ENCODE measurements at places on chromosomes 5 and 9.

DNA sequence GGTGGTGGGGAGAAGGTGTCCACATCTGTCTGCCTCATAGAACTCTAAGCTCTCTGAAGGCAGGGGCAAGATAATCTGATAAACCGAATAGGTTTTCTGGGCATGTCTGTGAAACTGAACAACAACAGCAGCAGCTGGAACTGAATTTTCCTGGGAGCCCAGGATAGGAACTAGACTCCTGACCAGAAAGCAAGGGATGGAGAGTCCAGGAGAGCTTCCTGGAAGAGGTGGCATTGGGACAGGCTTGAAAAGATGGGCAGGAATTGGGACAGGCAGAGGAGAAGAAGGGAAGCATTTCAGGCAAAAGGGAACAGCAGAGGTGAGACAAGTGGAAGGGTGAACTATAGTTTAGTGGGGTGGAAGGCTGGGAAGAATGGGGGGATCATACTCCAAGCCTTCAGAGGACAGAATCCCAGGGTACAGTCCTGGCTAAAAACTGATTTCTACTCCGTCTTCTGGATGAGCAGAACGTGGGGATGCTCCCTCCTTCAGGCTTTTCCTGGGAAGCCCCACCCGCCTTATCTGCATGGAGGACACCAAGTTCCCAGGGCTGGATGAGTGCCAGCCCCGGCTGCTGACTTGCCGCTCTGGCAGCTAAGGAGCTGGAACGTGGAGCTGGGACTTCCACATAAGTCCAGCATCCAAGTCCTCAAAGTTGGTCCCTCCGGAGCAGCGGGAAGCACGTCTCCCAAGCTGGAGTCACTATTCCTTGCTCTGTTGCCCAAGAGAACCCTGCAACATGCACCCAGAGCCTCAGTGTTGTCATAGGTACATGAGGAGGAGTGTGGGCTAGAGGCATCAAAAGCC, 13.9 kb upstream of the KIF12 start:
- DNase-seq = no peak

- DNase-seq = no peak
Measured at GRCh38 chr9:71748280-71748743, 20.0 kb downstream of the CEMIP2 start.

DNA sequence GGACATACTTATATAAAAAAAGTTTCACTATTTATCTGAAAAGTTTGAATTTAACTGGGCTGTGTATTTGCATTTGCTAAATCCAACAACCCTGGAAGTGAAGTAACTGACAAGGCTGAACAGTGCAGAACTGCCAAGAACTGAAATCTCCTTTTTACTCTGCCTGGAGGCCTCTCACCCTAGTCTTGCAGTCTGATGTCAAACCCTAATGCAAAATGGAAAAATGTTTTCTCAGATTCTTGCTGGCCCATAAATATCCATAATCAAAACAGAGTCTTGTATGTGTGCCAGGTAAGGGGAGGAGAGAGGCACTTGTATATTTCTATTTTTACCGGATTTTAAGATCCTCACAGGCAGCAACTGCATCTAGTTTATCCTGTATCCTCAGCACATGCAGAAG, 432.7 kb upstream of the KLF4 start:
- DNase-seq = no peak

- DNase-seq = no peak
Measured at GRCh38 chr9:11500780-11501179, 888.0 kb upstream of the PTPRD start.

DNA sequence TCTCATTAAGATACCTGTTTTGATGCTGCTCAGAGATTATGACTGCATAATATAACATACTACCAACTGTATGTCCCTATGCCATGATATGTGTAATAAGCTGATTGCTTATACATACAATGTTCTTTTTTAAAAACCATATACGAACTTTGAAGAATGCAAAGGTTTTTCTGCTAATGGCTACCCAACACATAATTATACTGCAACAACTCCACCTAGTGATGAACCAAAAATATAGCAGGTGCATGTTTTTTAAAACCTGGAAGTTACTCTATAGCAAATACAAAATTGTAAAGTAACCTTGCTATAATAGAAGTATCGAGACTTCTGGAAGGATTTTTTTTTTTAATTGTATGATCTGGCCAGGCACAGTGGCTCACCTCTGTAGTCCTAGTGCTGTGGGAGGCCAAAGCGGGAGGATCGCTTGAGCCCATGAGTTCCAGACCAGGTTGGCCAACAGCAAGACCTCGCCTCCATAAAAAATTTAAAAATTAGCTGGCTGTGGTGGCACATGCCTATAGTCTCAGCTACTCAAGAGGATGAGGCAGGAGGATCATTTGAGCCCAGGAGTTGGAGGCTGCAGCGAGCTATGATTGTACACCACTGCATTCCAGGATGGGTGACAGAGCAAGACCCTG, 49.1 kb downstream of the HOMER1 start:
- no peak for DNase-seq

DNA sequence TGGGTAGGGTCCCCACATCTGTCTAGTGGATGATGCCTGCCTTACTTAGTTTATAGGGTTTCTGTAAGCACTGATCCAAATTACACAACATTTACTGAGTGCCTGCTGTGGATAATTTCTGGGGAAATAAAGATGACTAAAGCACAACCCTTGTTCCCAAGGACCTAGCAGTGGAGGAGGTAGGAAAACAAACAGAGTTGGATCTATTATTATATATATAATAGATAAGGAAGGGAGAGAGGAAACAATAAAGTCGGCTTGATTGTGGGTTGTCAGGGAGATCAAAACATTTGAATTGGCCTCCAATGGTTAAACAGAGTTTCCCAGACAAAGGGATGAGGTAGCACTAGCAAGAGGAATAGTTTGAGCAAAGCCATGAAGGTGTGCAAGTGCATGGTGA, 14.0 kb downstream of the IL33 start:
- no peak for DNase-seq

GRCh38 chr9:132162764-132163456, 1.1 kb downstream of the NTNG2 start:
- no peak for DNase-seq

DNA sequence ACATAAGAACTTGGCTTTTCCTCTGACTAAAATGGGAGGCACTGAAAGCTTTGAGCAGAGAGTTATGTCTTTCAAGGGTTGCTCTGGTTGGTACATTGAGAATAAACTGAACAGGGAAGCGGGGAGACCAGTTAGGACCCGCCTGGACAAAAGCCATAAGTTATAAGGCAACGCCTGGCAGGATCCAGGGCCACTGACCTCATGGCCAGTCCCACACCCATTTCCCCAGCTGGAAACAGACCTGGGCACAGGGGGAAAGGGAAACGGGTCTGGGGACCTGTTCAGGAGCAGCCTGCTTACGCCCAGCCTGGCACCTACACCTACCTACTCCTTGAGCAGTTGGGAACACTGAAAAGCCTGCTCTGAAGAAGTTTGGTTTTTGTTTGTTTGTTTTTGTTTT, 1.3 kb downstream of the SPINK4 start:
- no peak for DNase-seq

DNA sequence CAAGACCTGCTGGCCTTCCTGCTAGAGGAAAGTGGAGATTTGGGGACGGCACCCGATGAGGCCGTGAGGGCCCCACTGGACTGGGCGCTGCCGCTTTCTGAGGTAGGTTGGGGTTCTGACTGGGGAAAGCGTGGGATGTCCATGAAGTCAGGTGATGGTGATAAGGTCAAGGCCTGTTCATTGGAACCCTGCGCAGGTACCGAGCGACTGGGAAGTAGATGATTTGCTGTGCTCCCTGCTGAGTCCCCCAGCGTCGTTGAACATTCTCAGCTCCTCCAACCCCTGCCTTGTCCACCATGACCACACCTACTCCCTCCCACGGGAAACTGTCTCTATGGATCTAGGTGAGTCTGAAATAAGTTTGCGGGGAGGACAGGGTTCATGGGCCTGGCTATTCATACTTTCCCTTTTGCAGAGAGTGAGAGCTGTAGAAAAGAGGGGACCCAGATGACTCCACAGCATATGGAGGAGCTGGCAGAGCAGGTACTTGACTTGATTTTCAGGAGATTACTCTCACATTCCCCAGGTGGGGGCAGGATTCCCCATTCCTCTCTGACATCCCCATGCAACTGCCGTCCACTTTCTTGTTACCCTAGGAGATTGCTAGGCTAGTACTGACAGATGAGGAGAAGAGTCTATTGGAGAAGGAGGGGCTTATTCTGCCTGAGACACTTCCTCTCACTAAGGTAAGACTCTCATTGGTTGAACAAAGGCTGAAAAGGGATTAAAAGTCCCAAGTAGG, 505 bp downstream of the CREB3 start:
- DNase-seq = no peak

DNA sequence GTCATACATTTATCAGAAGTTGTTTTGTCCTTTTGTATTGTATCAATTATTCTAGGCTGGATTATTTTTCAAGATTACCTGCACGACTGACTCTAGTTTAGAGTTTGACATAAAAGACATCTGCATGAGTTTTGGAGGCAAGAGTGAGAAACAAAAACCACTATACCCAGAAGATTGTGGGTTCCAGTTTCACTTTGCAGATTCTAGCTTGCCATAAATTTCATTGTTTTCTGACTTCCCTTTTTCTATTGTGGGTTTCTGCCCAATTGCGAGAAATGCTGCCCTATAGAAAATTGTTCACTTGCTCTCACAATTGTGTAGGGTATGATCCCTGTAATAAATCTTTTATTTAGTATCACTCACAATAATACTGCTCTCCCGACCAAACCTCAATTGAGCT, 1043.4 kb upstream of the CDH10 start:
- no peak for DNase-seq

GRCh38 chr5:148937239-148937638, 110.8 kb downstream of the ADRB2 start:
- DNase-seq = no peak

DNA sequence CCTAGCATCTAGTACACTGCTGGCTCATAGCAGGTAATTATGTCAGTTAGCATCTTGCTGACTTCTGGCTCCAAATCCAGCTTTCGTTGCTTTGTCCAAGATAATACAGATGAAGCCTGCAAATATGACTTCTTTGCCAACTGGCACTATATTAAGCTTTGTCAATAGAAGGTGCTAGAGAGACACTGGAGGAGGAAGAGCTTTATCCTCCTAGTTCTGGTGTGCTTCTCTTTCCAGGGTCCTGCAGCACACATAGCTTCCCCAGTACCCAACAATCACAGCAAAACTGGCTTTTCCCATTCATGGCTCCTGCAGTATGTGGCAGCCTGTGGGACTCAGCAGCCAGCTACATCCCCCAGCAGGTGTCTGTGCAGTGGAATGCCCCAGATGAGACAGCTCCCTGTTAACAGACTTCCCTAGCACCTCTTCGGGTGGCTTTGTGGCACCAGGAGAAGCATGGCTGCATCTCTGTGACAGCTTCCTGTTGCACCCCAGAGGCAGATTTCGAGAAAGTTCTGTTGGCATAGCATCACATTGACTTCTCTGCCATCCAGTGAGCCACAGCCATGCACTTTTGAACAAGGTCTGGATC, 147.8 kb downstream of the OXCT1 start:
- DNase-seq = no peak

GRCh38 chr5:54533541-54534190, 16.1 kb downstream of the SNX18 start:
- DNase-seq = no peak

GRCh38 chr9:120514405-120514804, 65.6 kb downstream of the CDK5RAP2 start:
- no peak for DNase-seq

DNA sequence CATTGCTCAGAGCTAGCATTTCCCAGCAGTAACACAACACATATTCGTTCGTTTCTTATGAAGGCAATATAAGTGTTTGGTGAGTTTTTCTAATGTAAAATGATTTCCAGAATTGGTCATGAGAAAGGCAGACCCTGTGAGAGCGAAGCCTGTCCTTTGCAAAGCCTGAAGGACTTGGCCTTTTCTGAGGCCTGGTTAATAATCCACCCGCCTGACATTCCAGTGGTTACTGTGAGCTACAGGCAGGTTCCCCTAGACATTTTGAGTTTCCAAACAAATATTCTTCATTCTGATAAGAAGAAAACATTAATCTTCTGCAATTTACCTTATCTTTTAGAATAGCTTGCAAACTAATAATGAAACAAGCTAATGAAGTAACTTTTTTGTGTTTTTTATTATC, 38.0 kb downstream of the ADAMTS16 start:
- no peak for DNase-seq

DNA sequence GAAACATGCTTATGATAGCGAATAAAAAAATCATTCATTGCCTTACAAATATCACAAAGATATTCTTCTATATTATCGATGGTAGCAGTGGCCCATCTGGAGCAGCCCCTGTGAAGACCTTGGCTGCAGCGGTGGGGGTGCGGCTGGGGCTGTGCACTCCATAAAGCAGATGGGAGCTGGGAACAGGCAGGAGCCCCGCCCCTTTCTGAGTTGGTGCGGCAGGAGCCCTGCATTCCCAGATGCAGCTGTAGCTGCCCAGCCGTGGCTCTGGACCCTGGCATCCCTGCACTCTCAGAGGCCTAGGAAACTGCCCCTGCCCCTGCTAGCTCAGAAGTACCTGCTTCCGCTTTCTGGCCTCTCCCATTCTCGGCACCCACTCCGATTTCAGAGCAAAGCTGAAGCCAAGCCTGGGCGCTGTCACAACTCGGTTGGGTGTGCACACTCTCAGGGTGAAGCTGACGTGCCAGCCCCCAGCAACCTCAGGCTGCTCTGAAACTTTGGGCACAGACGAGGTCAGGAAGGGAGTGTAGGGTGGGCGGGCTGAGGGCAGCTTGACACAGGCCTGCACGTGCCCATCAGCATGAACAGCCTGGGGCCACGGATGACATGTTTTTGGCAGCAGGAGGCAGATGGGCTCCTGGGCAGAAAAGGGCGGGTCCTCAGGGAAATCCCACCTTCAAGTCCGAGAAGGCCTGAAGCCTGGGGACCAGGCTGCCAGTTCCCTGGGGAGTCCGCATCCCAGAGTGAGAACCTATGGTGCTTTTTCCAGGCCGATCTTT, 1440.8 kb upstream of the ACO1 start:
- DNase-seq = no peak

DNA sequence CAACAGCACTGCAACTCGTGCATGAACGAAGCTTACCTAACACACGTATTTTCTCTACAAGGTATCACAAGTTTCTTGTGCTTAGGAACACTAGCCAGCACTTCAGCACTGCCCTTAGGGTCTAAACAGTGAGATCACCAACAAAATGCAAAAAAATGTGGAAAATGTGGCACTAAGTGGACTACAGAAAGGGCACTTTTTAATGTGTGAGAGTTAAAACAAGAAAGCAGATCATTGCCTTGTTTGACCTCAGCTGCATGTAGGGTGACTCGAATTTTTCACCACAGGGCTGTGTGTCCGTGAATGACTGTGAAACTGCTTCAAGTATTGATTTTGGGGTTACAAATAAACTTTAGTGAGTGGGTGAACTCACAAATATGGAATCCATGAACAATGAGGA, 90.5 kb downstream of the MARCHF3 start:
- DNase-seq = no peak

- DNase-seq = no peak
Measured at GRCh38 chr5:79890119-79890929, 100.7 kb downstream of the MTX3 start.

DNA sequence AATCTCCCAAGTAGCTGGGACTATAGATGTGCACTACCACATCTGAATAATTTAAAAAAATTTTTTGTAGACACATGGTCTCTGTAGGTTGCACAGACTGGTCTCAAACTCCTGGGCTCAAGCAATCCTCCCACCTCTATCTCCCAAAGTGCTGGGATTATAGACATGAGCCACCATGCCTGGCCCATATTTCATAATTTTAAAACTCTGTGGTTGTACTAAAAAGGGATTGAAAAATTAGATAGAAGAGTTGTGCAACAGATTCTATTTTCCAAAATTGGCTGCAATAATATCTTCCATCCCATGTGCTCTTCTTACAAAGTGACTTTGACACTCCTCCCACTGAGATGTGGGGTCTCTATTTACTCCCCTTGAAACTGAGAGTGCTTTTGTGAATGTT, 7.6 kb upstream of the UHRF2 start:
- DNase-seq = no peak

Data from retinal pigment epithelial cell (primary cell).